ENCODE measurements at places on chromosomes 11 and 22.

DNA sequence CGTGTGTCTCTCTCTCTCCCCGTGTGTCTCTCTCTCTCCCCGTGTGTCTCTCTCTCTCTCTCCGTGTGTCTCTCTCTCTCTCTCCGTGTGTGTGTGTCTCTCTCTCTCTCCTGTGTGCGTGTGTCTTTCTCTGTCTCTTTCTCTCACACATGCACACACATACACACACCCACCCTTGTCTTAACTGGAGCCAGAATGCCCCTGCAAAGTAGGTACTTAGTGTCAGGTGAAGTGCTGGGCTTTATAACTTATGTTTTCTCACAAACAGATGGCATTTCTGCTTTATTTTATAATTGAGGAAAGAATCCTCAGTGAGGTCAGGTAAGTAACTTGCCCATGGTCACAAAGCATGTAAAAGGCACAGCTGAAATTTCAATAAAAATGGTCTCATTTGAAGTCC is 106.0 kb downstream of the CSNK2A3 start:
- no peak for DNase-seq

GRCh38 chr11:62432695-62433094 is 13.9 kb downstream of the SCGB1A1 start:
- DNase-seq, result no peak

DNA sequence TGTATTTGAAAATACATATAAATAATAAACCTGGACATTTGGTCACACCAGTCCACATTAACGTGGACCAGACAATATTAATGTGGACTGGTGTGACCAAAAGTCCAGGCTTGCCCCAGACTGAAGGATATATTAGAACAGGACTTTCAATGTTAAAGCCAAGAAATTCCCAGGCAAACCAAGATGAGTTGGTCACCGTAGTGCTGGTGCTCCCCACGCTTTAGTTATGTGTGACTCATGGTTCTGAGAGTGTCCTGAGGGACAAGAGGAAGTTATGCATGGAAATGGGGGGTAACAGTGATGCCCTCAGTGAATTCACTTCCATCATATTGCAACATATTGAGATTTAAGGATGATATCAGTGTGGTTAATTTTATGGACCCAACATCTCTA is 31.4 kb downstream of the POU2AF1 start:
- DNase-seq, result no peak

DNA sequence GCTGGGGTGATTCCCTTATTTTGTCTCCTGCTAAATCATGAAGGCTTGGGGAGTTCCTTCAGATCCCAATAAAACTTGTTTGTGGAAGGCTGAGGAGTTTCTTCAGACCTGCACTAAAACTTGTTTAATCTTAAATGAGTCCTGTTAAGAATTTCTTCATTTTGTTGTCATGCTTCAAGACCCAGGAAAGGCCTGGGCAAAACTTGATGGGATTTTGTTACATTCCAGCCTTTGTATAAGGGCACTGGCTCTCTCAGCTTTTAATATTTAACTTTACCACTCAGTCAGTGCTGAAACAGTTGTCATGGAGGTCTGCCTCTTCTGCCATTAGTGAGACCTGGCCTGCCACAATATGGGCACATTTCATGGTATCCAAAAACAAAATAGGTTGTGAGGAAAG is 699.0 kb downstream of the ETS1 start:
- DNase-seq, result no peak

- no peak for DNase-seq
These were observed 550.0 kb downstream of the MN1 start for GRCh38 chr22:27251563-27251962.

GRCh38 chr22:19460036-19460435 is 12.5 kb upstream of the C22orf39 start:
- no peak for DNase-seq

GRCh38 chr11:22431106-22431505 is 92.9 kb downstream of the SLC17A6 start:
- no peak for DNase-seq

- no peak for DNase-seq
These were observed 5.0 kb upstream of the CCDC88B start for GRCh38 chr11:64334764-64335735.

DNA sequence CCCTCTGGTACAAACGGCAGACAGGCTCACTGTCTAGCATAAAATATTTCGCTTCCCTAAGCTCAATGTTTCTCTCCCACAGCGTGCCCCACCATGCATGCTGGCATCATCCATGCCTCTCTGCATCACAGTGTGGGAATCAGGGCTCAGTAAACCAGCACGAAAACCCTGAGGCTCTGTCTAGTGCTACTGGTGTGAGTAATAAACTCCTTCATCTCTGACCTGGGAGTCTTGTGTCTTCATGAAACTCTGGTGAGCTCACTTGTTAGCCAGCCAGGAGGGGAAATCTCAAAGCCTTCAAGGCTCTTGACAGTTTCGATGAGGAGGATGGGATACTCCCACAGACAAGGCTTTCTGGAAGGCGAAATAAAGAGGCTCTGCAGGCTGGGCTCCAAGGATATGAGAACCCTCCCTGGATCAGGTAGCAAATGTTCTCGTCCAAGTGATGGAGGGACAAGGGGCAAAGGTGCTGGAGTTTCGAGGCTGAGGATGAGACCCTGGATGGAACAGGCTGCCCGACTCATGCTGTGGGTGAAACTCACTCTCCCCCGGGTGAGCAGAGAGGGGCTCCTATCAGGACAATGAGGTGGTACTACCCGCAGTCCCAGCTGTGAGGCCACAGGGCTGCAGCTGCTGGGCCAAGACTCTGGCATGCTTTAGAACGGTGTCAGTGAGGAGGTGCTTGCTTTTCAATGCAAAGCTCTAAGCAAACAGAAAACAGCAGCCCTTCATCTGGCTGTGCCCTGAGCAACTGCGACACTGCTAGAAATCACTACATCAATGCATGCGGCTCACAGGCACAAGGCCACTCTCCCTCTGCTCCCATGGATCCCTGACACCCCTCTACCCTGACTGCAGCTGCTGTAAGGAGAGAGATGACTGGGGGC is 69.3 kb downstream of the SHANK2 start:
- DNase-seq, result no peak

GRCh38 chr22:17380359-17381087 is 11.3 kb downstream of the CECR2 start:
- no peak for DNase-seq
